ENCODE measurements at places on chromosomes 3 and 15. TPM values are rescaled to one million over a fixed set of nuclear protein-coding genes. Genes with fewer than 3 reads are reported as not detected.

DNA sequence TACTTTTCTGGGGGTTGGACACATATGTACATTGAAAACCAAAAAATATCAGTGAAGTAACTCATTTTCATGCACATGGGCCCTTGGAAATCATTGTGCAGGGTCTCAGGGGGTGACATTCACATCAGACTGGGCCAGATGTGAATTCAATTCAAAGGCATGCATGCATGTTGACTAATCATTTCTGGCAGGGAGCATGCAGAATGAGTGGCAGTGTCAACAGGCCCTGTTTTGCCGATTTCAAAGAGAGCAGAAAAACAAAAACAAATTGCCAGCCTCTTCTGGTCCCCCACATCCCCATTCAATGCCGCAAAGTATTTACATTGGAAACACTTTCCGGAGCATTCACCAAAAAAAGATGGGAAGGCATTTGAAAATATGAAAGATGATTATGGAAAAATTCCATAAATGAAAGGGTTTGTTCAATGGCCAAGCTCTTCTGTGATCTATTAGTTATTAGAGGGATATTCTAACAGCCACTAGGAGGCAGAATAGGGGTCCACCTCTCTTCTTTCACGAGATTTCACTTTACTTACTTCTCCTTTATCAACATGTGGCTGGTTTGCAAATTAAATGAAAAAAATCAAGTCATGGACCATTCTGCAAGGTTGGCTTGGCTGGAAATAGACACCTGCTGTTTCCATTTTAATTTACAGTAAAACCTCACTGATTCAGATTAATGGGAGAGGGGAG is 119.9 kb upstream of the FEZF2 start:
- DNase-seq, result no peak

- DNase-seq, result no peak
These were observed 115.0 kb downstream of the POLQ start for GRCh38 chr3:121430664-121431215.

GRCh38 chr15:101772921-101773320 is 30.4 kb upstream of the OR4F6 start:
- no peak for DNase-seq

DNA sequence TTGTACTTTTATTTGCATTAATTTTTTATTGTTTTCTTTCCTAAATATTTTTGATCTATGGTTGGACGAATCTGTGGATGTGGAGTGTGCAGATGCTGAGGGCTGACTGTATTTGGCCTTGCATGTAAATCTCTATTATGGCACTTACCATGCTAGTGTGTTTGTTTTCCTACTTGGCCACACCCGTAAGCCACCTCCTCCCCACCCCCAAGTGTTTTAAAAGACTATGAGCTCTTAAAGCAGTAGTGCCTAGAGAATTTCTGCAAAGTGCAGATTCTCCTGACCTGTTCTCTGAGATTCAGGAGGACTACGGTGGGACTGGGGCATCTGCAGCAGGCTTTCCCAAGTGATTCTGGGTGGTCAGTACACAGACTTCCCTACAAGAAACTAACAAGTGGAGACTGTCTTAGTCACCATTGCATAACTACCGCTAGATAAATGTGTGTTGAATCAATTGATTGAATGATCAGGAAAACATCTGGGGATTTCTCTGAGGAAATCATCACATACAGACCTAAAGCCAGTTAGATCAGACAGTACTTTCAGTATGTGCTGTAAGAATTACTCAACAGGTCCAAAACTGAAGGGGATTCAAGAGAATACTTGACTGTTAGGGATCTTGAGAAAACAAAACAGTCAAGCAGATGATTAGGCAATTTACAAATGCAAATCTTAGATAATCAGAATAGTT is 6.2 kb upstream of the TIPARP start:
- DNase-seq, result no peak

DNA sequence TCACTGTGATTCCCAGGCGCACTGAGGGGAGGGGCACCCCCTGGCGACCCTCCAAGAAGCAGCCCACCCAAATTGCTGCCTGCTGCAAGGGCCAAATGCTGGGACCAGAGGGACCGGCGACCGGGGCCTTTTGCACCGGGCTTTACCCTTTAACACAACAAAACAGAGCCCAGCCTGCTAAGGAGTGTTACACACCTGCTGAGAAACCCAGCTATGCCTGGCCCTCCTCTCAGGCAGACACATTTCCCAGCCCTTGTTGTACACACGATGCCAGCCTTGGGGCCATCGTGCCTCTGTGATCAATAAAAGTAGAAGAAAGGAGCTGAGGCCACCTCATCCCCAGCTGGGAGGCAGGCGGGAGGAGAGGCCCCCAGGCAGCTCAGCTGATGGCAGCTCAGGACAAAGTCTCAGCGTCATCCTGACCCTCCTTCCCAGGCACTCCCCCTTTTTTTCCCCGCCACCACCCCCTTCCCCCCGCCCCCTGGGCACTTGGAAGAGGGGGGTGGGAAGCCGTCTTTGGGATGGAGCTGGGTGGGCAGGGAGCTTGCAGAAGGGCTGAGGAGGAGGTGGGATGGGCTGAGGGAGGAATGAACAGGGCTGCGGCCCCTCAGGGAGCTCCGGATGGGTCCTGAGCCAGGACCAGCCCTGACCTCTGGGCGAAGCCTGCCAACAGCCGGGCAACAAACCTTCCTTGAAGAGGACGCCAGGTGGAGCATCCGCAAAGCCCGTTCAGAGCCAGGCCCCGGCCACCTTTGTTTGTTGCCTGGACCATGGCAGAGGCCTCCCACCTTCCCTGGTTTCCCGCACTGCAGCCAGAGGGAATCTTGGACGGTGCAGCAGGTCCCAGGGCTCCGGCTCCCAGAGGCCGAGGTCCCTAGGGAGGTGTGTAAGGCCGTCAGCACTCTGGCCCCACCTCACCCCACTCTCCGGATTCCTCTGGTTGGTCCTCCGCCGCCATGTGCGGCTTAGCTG is 45.9 kb upstream of the SEC61A1 start:
- DNase-seq, result no peak

GRCh38 chr15:92394309-92395097 is 822 bp downstream of the ST8SIA2 start:
- no peak for DNase-seq

Gene CALML4
- 4.3 TPM for total RNA-seq

Gene TMC3
- total RNA-seq, result not detected

Gene FBXL22
- total RNA-seq, result 0.03 TPM

Gene PLD1
- total RNA-seq, result 7.7 TPM

Gene IL5RA
- not detected for total RNA-seq
